DND-41 (cell line): ENCODE measurements at places on chromosomes 4 and X.

DNA sequence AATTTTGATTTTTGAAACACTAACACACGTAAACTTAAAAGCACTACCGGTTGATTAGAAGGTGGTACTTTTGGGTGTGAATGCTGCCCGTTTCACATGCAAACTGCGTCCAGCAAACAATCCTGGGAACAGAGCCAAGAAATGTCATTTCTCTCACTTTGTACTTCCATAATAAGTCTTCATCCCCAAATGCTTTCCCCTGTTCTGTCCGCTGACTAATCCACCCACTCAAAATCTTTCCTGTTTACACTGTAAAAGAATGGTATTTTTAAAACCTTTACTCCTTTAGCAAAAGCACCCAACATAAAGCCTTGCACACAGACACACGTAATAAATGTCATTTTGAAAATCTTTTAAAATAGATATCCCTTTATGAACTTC lies 39.1 kb upstream of the PDLIM5 start:
- no peak for DNase-seq

GRCh38 chr4:6408263-6408662 lies 64.2 kb downstream of the PPP2R2C start:
- peak; percentile 13 for DNase-seq

DNA sequence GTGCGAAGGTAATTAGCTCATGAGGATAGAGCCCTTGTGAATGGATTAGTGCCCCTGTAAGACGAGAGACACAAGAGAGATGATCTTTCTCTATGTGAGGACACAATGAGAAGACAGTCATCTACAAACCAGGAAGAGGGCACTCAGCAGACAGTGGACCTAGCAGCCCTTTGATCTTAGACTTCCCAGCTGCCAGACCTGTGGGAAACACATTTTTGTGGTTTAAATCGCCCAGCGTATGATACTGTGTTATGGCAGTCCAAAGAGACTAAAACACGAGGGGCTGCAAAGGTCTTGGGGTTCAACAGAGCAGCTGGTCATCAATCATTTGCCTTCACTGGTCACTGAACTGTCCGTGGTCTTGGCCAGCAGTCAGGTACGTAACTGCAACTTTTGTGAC lies 9.2 kb upstream of the SYNPO2 start:
- DNase-seq: no peak

- DNase-seq: no peak
Observed at GRCh38 chr4:55386073-55386472, 9.7 kb upstream of the TMEM165 start.

DNA sequence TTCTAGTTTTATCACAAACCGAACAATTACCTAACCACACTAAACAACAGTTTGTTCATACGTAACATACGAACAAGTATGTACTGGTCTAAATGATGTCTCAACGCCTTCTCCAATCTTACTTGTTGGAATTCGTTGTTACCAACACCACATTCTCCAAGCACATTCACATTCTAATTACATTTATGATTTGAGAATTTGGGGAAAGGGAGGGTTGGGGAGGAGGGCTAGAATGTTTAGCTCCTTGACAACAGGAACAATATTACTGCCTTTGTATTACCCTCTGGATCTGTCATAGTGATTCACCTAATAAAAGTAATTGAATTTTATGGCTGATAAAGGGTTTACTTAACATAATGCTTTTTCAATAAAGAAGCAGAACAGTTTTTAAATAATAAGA lies 24.4 kb downstream of the LCORL start:
- DNase-seq: no peak

DNA sequence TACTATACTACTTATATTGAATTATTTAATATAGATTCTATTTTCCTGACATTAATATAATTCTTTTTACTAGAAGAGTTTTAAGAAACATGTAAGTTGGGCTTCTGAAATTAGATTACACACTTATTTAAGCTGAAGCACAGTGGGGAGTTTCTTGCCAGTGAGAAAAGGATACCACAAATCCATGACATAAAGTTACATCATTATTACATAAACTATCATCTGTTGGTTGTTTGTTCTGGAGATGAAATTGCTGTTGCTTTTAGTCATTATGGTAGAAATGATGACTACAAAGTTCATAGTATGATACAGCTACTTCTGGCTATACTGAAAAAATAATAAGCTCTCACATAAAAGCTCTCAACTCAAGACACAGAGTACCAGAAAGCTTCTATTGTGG lies 880.4 kb downstream of the PCDH18 start:
- no peak for DNase-seq

DNA sequence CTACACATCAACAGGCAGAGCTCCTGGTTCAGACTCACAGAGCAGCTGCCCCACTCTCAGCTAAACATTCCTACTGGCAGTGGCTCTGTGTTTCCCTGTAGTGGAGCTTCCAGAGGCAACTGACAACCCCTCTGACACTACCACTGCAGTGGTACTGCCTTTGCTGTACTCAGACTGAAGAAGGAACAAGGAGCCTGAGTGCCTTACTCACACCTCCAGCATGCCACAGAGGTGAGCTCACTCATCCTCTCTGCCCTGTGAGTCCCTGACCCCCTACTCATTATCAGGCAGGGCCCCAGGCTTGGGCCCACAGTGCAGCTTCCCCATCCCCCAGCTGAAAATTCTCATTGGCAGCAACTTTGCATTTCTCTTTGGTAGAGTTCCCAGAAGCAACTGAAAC lies 240.5 kb upstream of the POF1B start:
- no peak for DNase-seq

DNA sequence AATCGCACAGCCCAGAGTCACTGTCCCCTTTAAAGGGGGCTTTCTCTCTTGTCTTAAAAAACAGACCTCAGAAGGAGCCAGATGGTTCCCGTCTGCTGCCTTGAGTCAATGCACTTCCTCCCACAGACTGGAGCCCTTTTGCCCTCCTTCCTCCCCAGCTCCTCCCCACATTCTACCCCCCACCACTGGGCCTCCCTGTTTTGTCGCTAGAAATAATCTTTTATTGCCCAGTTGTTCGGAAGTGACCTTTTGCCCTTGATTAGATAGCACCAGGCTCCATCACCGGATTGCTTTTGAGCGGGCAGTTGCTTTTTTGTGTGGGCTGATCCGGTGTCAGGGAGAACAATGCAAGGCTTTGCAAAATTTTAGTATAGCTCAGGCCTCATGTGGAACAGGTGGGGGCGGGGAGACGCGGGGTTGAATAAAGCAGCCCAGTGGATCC lies 47.7 kb downstream of the SPRY1 start:
- peak; percentile 58 for DNase-seq

GRCh38 chr4:83625821-83626220 lies 89.9 kb downstream of the GPAT3 start:
- no peak for DNase-seq

DNA sequence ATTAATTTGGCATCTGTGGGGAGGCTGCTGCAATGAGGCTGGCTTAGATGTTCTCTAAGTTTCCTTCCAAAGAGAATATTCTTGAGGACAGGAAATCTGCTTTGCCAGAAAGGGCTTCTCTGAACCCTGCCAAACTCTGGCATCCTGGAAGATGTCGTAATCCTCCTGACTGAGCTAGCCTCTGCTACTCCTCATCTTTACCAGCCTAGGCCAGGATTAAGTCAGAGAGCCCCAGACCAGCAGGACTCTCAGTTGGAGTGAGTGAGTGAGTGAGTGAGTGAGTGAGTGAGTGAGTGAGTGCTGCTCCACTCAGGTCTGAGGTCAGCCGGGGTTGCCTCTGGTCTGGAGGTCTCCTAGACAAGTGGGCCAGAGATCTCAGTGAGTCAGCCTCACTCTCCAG lies 104.9 kb upstream of the SOD3 start:
- no peak for DNase-seq

DNA sequence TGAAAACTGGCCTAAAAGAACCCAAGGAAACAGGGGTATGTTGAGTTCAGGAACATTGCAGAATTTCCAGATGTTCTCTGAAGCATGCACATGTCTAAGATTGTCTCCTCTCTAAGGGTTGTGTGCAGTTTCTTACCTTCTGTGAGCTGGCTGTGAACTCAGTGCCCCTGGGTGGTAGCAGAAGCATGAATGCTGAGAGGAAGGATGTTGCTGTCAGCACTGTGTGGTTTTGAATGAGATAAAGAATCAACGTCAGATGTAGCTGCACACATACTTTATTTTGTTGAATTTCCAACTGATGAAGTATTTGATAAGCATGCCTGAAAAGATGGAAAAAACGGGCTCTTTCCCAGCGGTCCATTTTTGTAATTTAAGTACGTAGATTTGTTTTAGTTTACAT lies 23.8 kb upstream of the CD38 start:
- DNase-seq: peak; percentile 84
